Activated CD4-positive, alpha-beta T cell treated with anti-CD3 and anti-CD28 coated beads, Interleukin-2, amount 50 U/mL, for 48 hours (primary cell): ENCODE measurements at places on chromosomes 16 and 17.
A peak's percentile ranks its signal among the peaks of the same experiment; 100 is the strongest.

DNA sequence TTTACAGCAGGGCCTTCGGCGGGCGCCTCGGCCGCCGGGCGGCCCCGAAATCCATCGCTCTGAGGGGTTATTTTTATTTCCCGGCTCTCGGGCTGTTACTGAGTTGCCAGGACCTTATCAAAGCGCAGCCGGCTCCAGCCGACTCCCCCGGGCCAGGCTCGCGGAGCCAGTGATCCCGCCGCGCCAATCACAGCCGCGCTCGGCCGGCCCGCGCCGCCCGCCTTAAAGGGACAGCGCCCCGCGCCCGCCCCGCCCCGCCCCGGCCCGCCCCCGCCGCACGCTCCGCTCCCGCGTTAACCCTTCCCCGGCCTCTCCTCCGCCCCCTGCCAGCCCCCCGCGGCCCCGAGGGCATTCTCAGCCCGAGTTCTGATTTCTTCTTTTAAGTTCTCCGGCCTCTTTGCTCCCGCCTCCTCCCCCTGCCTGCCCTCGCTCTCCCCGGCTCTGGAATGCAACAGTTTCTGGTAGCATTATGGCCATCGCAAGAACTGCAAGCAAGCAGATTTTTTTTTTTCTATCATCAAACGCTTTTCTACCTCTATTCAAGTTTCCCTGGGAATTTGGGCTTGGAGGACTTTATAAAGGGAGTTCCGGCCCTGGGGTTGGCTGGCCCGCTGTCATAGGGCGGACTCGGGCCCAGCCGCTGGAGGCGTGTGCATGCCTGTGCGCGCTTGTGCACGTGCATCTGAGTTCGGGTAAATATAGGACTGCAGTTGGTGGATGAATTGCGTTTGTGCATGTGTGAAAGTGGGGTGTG, at the start of gene AXIN2:
TSS of gene AXIN2 (minus strand) at position 197 of the 754 bp plus-strand sequence. CDS start 3,028 bp downstream, outside the sequence.
- DNase-seq: peak; percentile 85

GRCh38 chr17:44210342-44211192, 8.9 kb downstream of the UBTF start:
- peak; percentile 92 for DNase-seq

DNA sequence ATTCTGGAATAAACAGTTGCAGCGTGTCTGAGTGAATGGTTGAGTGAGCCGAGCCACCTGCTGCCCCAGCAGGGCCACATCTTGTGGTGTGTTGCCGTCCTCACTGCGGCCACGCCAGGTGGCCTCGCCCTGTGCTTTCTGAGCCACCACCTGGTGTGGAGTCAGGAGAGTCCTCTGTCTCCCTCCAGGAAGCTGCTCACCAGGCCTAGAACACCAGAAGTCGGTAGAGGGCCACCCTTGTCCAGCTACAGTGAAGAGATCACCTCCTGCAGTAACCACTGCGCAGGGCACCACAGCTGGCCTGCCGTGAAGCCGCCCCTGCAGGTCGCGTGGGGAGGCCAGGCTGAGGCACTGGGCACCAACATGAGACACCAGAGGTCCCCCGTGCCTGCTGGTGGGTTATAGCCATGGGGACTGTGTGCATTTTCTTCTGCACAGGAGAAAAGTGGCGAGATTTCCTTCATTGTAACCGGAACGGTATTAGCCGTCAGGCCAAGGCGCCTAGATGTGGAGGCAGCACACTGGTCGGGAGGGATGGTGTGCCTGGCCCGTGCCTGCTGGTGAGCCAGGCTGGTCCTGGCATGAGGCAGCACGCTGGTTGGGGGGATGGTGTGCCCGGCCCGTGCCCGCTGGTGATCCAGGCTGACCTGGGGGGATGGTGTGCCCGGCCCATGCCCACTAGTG, 28.9 kb upstream of the FOXK2 start:
- DNase-seq: no peak

DNA sequence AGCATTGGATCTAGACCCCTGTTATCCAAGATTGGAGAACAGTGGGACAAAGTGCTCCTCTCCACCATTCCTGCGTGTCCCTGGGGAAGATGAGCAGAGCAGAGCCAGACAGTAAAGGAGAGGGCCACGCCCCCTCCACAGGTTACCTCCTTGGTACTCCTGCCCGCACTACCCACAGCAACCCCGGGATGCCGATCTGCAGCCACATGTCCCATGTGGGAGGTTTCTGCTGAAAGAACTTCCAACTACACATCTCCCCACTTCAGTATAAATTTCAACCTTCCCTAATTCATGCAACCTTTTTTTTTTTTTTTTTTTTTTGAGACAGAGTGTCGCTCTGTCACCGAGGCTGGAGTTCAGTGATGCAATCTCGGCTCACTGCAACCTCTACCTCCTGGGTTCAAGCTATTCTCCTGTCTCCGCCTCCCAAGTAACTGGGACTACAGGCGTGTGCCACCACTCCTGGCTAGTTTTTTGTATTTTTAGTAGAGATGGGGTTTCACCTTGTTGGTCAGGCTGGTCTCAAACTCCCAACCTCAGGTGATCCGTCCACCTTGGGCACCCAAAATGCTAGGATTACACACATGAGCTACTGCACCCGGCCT, 2.3 kb downstream of the RAB37 start:
- DNase-seq: no peak

- no peak for DNase-seq
Measured at GRCh38 chr17:3003296-3004149, 59.9 kb downstream of the OR1D5 start.

- peak; percentile 80 for DNase-seq
Measured at GRCh38 chr17:79393358-79394052, 217.3 kb downstream of the RBFOX3 start.

GRCh38 chr17:21176773-21177395, 37.1 kb downstream of the TMEM11 start:
- no peak for DNase-seq

DNA sequence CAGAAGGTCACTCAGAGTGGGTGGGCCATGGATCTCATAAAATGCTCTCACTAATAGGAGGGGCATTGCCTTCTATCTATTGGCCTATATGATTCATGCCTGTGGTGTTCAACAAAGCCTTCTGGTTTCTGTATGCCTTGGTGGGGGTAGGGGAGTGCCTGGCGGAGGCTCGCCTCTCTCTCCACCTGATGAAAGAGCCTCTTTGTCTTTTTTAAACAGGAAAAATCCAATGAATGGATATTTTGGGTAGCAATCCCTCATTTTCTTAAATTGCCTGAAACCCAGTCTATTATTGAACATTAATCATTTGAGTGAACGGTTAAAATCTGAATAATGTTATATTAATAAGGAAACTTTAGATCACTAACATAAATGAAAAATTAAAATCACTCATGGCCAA, 90.6 kb downstream of the TOX3 start:
- no peak for DNase-seq

DNA sequence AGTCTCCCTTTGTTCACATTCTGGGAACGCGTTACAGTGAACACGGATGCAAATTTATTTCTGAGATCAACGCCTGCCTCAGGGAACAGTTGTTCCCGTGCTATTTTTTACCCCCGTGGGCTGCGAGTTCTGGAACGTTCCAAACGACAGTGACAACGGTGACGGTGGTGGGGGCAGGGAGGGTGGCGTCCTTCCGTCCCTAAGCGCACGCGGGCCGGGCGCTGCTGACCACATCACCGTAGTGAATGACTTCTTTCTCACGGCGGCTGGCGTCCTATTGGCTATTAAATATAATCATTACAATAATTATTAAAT, 45.1 kb upstream of the SSTR5 start:
- DNase-seq: no peak

DNA sequence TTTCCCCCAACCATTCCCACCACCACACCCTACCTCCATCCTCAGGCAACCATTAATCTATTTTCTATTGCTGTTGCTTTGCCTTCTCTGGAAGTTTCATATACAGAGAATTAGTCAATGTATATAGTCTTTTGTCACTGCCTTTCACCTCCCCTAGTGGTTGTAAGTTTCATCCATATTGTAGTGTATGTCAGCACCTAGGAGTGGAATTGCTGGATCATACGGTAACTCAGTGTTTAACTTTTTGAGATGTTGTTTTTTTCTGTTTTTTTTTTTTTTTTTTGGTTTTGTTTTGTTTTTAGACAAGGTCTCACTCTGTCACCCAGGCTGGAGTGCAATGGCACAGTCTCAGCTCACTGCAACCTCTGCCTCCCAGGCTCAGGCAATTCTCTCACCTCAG, 16.9 kb downstream of the EEF2K start:
- DNase-seq: no peak

- DNase-seq: peak; percentile 29
Measured at GRCh38 chr17:1484676-1485422, 7.6 kb downstream of the MYO1C start.

DNA sequence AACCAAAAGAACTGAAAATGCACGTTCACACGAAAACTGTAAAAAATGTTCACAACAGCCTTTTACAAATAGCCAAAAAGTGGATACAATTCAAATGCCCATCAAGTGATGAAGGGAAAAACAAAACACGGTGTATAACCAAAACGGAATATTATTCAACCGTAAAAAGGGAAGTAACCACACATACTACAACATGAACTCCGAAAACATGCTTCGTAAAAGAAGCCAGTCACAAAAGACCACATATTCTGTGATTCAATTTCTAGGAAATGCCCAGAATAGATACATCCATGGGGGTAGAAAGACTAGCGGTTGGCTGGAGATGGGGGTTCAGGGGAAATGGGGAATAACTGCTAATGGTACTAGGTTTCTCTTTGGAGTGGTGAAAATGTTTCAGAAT, 81.5 kb upstream of the TRAP1 start:
- DNase-seq: no peak

DNA sequence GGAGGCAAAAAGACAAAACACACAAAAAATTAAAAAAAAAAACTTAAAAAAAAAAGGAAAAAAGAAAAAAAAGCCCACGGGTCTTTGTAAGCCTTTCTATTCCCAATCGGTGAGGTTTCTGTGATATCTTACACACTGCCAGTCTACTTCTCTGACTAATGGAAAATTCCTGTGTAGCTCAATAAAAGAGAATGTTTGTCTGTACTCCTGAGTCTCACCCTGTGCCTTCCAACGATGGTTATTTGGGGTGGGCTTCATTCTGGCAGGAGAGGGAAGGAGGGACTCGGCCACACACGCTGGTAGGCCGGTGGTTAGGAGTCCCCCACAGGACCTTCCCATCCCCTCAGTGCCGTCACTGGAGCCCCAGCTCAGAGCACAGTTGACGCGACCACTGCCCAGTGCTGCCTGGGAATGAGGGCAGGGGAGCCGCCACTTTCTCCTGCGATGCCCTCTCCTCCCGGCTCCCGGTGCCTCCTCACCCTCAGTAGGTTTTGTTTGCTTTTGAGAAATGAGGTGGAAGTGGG, 68.0 kb downstream of the AMFR start:
- DNase-seq: no peak

DNA sequence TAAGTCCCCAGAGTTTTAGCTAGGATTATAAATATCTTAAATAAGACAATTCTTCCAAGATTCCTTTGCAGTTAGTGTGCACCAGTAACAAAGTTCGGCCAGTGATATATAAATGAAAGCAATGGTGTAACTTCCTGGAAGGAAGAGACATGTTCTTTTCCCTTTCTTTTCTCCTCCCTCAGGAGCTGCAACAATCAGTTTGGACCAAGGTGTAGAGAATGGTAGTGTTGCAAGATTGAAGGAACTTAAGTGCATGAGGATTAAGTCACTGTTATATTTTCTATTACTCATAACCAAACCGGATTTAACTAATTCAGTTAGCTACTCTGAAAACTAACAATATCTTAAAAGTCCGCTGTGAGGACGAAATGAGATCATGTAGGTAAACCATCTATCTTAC, 68.9 kb upstream of the KCNJ16 start:
- no peak for DNase-seq

DNA sequence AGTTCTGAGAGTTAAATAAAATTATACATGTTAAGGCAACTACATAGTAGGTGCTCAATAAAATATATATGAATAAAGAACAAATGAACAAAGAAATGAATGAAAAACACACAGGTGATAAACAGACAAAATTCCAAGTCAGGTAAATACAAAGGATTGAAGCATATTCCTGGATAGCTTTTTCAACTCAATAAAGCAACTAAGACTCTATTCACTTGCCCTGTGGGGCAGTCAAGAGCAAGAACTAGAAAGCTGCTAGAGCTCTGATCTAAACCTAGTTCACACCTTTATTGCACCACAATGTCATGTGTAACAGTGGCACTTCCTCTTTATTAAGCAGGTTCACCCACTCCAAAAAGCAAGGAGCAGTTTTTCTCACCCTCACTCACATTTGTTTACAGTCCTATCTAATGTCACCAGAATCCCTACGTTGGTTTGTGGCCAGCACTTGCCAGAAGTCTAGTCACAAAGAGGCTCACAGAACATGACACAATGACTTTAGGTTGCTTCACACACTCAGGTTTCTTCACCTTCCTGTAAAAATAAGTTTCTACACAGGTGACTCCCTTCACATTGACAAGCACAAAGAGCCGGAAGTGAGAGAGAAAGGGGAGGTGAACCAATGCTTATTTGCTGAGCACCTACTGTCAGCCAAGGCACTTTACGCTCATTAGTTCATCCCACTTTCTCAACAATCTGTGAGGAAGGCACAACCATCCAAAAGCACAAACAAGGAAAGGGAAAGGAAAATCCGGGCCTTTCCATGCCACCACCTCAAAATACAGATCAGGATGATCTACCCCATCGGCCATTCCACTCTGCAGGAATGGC, 70.8 kb downstream of the XPO6 start:
- peak; percentile 37 for DNase-seq

GRCh38 chr16:1432388-1433262, 1.7 kb downstream of the PERCC1 start:
- DNase-seq: no peak

DNA sequence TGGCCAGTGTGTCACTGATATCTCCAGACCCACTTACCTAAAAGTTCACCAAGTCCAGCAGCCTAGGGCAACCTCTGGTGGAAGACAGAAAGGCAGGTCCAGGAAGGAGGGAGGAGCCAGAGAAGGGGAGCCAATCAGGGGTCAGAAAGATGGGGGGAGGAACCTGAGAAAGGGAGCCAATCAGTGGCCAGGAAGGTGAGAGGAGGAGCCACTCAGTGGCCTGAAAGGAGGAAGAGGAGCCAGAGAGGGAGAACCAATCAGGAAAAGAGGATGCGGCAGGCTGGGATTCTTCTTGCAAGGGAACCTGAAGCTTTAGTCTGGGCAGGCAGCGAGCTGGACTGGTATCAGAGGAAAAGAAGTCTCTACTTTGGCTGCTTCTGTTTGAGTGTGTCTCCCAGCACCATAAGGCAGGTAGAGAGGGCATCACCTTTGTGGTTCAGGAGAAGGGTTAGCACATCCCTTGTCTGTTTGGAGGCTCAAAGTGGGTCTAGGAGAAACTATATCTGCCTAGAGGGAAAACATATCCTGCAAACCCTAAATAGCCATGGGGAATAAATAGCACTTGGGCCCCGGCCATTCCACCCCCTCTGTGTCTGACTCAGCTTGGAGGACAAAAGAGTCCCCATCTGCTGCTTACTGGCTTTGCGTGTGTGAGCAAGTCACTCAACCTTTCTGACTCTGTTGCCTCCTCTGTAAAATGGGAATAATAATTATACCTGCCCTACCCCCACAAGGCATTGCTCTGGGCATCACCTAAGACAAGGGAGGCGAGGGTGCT, 43.4 kb upstream of the CRHR1 start:
- peak; percentile 36 for DNase-seq

DNA sequence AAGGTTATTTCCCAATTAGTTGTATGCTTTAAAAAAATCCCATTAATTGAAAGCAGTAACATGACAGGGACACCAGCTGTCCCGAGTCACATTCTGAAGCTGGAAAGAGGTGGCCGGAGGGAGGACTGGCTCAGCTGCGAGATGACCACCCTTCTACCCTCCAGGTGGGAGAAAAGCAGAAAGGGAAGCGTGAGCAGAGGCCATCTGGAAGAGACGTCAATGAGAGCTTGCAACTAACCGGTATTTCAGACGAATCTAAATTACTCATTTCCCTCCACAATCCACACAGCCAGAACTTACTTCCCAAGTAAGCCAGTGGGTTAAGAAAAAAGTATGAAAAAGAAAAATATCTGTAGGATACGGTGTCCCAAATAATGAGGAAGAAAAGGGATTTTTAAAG, 28.5 kb upstream of the SLC38A8 start:
- no peak for DNase-seq

- DNase-seq: no peak
Measured at GRCh38 chr16:90081606-90081970, 4.5 kb upstream of the PRDM7 start.
